ENCODE measurements at places on chromosomes 7 and 10. TPM values are rescaled to one million over a fixed set of nuclear protein-coding genes. Genes with fewer than 3 reads are reported as not detected.

DNA sequence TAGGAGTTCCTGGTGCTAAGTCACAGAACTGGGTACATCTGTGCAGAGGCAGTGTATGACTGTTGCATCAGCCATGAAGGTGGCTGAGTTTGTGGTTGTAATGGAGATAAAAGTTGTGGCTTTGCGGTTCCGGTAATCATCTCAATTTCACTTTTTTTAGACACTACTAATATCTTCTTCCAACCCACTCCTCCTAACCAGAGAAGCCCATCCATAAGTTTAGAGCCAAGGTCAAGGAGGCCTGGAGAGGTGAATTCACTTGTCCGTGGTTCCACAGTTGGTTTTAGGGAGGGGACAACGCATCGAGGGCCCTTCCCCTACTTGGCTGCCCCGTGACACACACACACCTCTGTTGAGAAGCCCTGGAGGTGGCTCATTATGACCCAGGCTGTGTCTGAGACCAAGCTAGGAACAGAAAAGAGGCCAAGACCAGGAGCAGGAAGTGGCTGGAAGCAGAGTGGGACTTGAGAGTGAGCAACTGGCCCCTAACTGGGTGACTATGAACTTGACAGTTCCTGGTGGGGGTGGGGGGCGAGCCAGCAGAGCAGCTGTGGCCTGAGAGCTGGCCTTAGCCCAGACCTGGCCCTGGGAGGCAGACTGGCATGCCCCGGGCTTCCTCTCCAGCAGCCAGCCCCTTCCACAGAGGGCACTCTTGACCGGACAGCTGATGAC is 66.8 kb upstream of the COL13A1 start:
- H3K27me3 ChIP-seq, result no peaks in the 10 kb centered on the region
- peaks cover 9% of the 10 kb centered on the region for H3K4me1 ChIP-seq
- no peak for DNase-seq
- H3K36me3 ChIP-seq, result no peaks in the 10 kb centered on the region
- no peak overlapping the region for H3K4me3 ChIP-seq

GRCh38 chr10:73494213-73494612 is 1.6 kb downstream of the PPP3CB start:
- peaks cover 11% of the 10 kb centered on the region for H3K4me1 ChIP-seq
- DNase-seq, result no peak
- H3K27ac ChIP-seq, result peak overlapping the region; percentile 96
- H3K36me3 ChIP-seq, result no peaks in the 10 kb centered on the region

DNA sequence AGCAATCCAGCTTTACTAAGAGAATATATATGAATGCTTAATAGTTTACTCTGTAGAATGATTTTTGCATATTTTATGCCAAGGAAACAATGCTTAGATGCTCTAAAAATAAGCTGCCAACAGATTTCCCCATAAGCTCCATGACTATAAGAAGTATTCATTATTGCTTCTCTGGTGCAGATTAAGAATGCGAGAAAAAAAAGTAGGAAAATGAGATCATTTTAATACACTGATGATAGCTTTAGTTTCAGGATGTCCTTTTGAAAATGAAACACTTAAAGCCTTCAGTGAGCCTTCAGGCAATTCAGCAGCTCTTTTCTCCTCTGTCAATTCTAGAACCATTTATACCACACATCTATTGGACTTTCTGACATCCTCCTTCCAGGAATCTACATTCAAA is 735.0 kb upstream of the POT1 start:
- H3K4me3 ChIP-seq, result no peak overlapping the region
- no peaks in the 10 kb centered on the region for H3K4me1 ChIP-seq
- H3K36me3 ChIP-seq, result no peaks in the 10 kb centered on the region
- no peak overlapping the region for H3K27ac ChIP-seq

DNA sequence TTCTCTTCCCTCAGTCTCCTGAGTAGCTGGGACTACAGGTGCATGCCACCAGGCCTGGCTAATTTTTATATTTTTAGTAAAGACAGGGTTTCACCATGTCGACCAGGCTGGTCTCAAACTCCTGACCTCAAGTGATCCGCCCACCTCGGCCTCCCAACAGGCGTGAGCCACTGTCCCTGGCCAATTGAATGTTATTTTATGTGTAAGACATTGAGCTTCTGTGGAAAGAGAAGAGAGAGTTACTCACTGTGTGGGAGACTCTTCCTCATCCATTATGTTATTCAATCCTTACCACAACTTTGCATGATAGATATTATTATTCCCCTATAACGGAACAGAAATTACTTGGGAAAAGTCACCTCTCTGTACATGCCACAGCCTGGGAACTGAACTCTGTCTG is 32.6 kb upstream of the MXI1 start:
- no peaks in the 10 kb centered on the region for H3K27me3 ChIP-seq
- no peaks in the 10 kb centered on the region for H3K36me3 ChIP-seq

- H3K4me1 ChIP-seq, result no peaks in the 10 kb centered on the region
- DNase-seq, result no peak
- H3K4me3 ChIP-seq, result no peak overlapping the region
- H3K36me3 ChIP-seq, result no peaks in the 10 kb centered on the region
These were observed 192.2 kb downstream of the ELAPOR2 start for GRCh38 chr7:86867163-86867762.

- DNase-seq, result no peak
- H3K36me3 ChIP-seq, result no peaks in the 10 kb centered on the region
- H3K27ac ChIP-seq, result no peak overlapping the region
- H3K27me3 ChIP-seq, result no peaks in the 10 kb centered on the region
- H3K4me3 ChIP-seq, result no peak overlapping the region
These were observed 72.3 kb upstream of the SP8 start for GRCh38 chr7:20858951-20859350.

- H3K27me3 ChIP-seq, result no peaks in the 10 kb centered on the region
- H3K27ac ChIP-seq, result no peak overlapping the region
- peak overlapping the region; percentile 45 for H3K4me3 ChIP-seq
- H3K4me1 ChIP-seq, result peaks cover 3% of the 10 kb centered on the region
- no peaks in the 10 kb centered on the region for H3K36me3 ChIP-seq
These were observed 11.9 kb upstream of the SPAG6 start for GRCh38 chr10:22333167-22333974.

DNA sequence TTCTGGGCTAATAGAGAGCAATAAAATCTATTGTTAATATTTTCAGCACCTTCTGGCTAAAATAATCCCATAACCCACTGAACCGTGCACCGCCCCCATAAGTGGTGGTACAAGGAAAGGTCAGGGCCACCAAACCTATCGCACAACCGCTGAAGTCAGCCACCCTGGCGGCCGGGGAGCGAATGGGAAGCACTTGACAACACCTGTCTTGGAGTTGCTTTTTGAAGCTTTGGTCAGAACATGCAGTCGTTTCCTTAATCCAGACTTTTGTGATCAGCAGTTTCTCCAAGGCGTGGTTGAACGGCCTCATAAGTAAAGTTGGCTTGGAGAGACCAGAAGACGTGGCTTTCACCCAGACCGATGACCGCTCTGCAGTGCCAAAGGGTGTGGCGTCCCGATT is 97.4 kb downstream of the DNAJB6 start:
- H3K27me3 ChIP-seq, result no peaks in the 10 kb centered on the region
- no peak for DNase-seq
- no peak overlapping the region for H3K27ac ChIP-seq
- no peaks in the 10 kb centered on the region for H3K36me3 ChIP-seq
- peaks cover 7% of the 10 kb centered on the region for H3K4me1 ChIP-seq

DNA sequence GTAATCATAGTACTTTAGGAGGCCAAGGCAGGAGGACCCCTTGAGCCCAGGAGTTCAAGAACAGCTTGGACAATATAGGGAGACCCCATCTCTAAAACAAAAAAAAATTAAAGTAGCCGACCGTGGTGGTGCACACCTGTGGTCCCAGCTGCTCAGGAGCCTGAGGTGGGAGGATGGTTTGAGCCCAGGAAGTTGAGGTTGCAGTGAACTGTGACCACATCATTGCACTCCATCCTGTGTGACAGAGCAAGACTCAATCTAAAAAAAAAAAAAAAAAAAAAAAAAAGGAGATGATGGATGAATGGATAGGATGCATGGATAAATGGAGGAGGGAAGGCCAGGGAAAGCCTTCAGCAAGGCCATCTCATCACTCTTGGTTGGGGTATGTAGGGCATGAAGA is 33.4 kb upstream of the BMPR1A start:
- no peaks in the 10 kb centered on the region for H3K36me3 ChIP-seq
- H3K27ac ChIP-seq, result no peak overlapping the region
- H3K4me3 ChIP-seq, result no peak overlapping the region
- no peak for DNase-seq
- H3K4me1 ChIP-seq, result no peaks in the 10 kb centered on the region

GRCh38 chr7:4151524-4151923 is 530.6 kb upstream of the FOXK1 start:
- no peaks in the 10 kb centered on the region for H3K36me3 ChIP-seq
- H3K4me1 ChIP-seq, result no peaks in the 10 kb centered on the region
- no peaks in the 10 kb centered on the region for H3K27me3 ChIP-seq
- no peak overlapping the region for H3K4me3 ChIP-seq

- H3K36me3 ChIP-seq, result no peaks in the 10 kb centered on the region
- H3K27me3 ChIP-seq, result no peaks in the 10 kb centered on the region
- no peaks in the 10 kb centered on the region for H3K4me1 ChIP-seq
- no peak for DNase-seq
- H3K27ac ChIP-seq, result no peak overlapping the region
These were observed 32.0 kb downstream of the ADAP1 start for GRCh38 chr7:922334-923107.

- H3K4me3 ChIP-seq, result peak overlapping the region; percentile 82
- peak overlapping the region; percentile 84 for H3K27ac ChIP-seq
- no peak for DNase-seq
- H3K4me1 ChIP-seq, result peaks cover 16% of the 10 kb centered on the region
- H3K27me3 ChIP-seq, result no peaks in the 10 kb centered on the region
These were observed 329 bp downstream of the NOLC1 start for GRCh38 chr10:102152545-102152890.

GRCh38 chr7:28061824-28062196 is 118.8 kb downstream of the JAZF1 start:
- H3K4me3 ChIP-seq, result no peak overlapping the region
- H3K27ac ChIP-seq, result no peak overlapping the region
- no peaks in the 10 kb centered on the region for H3K27me3 ChIP-seq
- H3K4me1 ChIP-seq, result peaks cover 21% of the 10 kb centered on the region
- DNase-seq, result no peak
- no peaks in the 10 kb centered on the region for H3K36me3 ChIP-seq

DNA sequence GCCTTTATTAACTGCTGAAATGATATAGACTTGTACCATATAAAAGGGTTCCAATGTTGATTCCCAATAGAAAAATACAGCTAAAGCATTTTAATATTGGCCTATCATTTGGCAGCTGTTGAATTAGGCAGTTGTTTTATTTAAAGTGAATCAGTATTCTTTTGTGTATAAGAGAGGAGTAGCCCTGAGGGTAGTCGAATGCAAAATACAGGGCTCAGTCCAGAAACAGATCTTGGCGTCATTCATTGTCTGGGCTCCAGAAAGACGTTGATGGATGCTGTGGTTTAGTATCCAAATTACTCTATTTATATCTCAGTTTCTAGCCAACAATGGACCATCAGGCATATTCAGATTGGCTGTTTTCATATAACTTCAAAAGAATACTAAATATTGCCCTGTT is 193.6 kb downstream of the VTI1A start:
- DNase-seq, result no peak
- H3K4me3 ChIP-seq, result no peak overlapping the region
- H3K27me3 ChIP-seq, result no peaks in the 10 kb centered on the region
- no peaks in the 10 kb centered on the region for H3K4me1 ChIP-seq
- H3K27ac ChIP-seq, result no peak overlapping the region

ADCY1 gene
- 14.1 TPM for total RNA-seq

MUC12 gene
- 6.2 TPM for total RNA-seq

SLC26A5 gene
- 1.3 TPM for total RNA-seq

Data from testis (tissue), 5 donors.